ENCODE measurements at places on chromosomes 5 and 9.

DNA sequence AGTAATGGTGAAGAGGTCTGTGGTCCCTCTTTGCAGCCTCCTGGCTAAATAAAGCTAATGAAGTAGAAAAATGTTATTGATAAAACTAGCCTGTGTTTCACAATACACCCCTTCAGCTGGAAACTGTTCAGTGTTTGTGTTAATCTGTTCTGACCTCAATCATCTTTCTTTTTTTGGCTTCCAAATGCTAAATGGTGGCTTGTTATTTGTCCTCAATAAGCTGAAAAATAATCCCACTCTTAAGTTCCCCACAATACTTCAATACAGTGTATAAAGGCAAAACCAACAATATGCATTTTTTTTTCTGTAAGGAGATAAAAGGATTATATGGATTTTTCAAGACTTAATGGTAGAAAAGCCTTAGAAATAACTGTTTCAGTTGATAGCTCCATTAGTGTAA is 560.5 kb downstream of the TUSC1 start:
- DNase-seq = no peak

DNA sequence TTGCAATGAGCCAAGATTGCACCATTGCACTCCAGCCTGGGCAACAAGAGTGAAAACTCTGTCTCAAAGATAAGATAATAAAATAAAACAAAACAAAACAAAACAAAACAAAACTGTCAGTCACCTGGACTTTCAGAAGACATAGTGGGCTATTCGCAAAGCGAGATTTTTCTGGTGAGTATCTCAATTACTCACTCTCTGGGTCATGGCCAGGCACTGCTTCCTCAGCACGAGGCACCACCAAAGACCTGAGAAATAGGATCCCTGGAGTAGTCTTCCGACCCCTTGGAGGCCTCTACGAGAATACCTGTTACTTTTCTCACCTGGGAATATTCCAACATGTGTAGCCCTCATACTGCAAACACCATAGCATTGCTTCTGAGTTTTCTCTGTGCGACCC is 201.7 kb upstream of the ZNF618 start:
- DNase-seq = no peak

DNA sequence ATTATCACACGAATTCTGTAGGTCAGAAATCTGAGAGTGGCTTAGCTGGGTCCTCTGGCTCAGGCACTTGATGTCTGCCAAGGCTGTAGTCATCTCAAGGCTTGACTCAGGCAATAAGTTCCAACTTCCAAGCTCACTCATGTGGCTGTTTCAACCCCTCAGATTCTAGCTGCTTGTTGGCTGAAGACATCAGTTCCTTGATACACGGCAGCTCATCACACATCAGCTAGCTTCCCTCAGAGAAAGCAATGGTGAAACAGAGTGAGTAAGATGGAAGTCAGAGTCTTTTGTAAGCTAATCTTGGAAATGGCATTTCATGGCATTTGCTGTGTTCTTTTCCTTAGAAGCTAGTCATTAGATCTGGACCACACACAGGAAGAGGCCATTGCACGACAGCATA is 204.2 kb upstream of the PTGER4 start:
- no peak for DNase-seq

DNA sequence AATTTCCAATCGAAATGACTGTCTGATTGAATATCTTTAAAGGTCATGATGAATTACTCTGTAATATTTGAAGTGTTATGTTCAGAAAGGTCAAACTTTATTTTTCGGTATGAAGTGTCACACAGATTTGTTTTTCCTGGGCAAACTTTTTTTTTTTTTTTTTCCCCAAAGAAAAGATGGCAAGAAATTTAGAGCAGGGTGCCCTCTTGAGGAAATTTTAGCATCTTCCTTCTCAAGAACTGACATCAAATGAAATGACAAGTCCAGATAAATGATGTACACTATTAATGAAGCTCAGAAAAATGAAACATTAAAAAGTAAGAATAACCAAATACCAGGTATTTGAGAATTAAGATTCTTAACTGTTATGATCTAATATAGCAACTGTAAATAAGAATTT is 123.6 kb downstream of the INVS start:
- no peak for DNase-seq

- no peak for DNase-seq
Measured at GRCh38 chr5:134095887-134096589, 18.4 kb upstream of the TCF7 start.

DNA sequence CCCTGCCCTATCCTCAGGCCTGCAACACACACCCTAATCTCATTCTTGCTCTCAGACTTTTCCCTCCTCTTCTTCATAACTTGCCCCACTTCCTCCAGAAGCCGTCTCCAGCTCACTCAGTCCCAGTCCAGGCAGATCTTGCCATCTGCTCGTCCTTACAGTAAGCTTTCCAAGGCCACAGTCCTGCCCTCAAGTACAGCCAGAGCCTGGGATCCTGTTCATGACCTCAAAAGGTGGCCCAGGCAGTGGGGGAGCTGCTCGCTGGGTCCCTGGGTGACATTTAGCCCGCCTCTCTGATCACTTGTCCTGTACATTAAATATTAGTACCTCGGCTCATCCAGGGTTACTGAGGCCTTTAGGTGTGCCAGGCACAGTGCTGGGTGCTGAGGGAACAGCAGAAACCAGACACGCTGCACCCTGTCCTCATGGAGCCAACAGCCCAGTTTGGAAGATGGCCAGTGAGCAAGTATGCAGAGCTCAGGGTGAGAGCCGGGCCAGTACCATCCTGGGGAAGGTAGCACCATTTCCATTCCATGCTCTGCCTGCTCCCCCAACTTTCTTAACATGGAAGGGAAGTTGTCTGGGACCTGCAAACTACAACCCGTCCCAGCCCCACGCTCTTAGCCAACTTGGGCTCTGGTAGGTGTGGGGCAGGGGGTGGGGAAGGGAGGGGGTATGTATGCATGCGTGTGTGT is 100.4 kb downstream of the C5orf15 start:
- DNase-seq = peak; percentile 32

- no peak for DNase-seq
Measured at GRCh38 chr9:130696139-130696650, 2.6 kb downstream of the EXOSC2 start.

- no peak for DNase-seq
Measured at GRCh38 chr5:141742866-141743851, 61.1 kb upstream of the ARAP3 start.

GRCh38 chr5:173878224-173878967 is 9.8 kb upstream of the CPEB4 start:
- no peak for DNase-seq

DNA sequence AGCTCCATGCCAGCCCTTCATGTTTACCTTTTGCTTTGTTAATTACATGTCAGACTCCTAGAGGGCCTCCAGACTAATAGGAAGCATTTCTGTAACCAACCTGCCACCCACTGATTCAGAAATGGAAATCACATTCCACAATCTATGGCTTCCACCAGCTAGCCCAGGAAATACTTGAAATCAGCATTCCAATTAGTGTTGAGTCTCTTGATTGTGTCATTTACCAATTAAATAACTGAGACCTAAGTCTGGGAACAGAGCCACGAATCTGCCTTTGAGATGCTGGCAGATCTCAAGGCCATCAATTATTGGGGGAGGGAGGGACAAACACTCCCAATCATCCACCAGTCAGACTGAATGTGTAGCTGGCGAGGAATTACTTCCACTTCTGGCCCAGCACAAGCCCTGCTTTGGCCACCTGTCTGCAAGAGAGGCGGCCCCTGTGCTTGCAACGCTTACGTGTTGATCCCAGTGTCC is 27.4 kb upstream of the SAP30L start:
- no peak for DNase-seq

DNA sequence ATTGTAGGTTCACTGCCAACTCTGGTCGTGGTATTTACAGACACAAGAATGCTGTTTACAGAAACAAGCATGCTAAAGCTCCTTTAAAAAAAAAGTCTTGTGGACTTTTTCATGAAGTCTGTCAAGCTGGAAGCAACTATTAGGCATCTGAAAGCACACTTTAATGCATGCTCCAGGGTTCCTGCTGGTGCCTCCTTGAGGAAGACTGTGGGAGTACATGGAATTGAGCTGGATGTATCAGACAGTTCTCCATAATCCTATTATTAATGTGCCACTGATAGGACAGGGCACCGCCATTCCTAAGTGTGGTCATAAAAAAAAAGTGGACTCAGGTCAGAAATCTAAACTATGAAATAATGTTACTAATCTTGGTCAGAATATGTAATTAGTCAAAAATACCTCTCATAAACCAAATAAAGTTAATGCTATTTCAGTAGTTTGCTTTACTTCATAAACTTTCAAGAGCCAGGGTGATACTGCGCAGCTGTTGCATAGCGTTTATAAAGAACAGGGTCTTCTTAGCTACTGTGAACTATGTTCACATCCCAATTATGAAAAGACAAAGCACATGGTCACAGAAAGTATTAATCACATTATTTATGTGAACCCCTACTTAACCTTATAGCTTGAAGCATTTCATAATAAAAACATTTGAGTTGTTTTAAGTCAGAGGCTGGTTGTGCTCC is 390.8 kb upstream of the PTGER4 start:
- DNase-seq = no peak

DNA sequence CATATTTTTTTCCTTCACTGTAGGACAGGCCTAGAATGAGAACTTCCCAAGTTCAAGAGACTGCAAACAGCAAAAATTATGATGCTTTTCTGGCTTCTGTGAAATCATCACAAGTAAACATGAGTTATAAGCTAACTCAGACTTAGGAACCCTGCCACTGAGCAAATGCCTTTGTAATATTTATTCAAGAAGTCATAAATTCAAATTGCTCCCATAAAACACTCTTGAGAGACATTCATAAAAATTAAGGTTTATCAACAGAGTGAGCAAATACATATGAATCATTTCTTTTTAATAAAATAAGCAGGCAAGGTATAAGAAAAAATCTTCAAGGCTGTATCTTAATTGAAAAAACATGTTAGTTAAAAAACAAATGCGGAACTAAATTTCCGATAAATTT is 124.2 kb downstream of the GNA14 start:
- DNase-seq = no peak

- DNase-seq = no peak
Measured at GRCh38 chr5:173670130-173670651, 53.7 kb upstream of the BOD1 start.

GRCh38 chr9:85053206-85053786 is 383.8 kb downstream of the NTRK2 start:
- no peak for DNase-seq

GRCh38 chr5:125715216-125715615 is 708.0 kb upstream of the GRAMD2B start:
- no peak for DNase-seq

GRCh38 chr5:59091965-59092364 is 509.1 kb downstream of the RAB3C start:
- no peak for DNase-seq

GRCh38 chr9:90979138-90979551 is 177.5 kb downstream of the SYK start:
- no peak for DNase-seq

DNA sequence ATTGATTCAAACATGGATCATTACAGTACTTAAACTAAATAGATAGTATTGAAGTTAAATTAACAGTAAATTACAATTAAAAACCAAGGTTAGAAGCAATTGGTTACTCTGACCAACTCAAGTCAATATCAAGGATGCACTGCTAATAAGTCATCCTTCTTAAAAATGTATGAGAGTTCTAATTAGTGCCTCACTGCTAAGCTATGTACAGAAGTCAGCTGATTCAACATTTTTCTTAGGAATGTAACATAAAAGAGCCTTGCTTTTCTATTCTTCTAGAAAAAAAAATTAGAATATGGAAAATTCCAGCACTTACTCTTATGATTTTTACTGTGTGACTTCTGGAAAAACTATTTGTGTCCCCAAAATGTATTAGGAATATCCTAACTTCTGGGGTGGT is 75.7 kb upstream of the FBN2 start:
- no peak for DNase-seq

GRCh38 chr5:156778139-156778706 is 71.9 kb upstream of the PPP1R2B start:
- no peak for DNase-seq

GRCh38 chr5:91141642-91142041 is 241.5 kb downstream of the ARRDC3 start:
- DNase-seq = no peak

DNA sequence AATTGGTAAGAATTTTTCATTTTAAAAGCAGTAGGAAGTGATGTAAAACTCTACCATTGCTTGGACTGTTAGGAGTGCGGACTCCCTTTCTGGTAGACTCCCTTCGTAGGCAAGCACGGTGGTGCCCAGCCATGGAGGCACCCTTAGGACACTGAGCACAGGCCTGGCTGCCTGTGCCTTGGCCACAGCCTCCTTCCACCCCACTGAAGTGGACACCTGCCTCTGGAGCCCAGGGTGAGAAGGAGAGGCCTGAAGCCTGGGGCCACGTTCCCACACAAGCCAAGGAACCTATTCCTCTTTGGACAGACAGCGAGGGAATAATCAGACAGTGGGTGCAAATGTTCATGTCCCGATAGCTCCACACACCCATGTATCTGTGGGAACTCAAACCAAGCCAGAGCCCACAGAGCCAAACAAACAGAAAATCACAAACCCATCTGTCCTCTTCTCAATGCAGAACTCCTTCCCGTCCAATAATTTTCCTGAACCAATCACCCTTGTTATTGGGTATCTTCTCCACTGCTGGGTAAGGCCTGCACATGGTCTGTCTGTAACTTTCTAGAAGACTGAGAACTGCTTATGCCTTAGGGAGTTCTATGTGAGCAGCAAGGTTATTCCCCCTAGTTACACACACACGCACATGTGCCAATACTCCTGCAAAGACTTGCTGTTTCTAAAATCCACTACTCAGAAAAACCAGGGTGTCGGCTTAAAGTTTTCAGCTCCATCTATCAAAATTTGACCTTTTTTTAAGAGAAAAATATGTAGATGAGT is 45.2 kb downstream of the UBE2QL1 start:
- DNase-seq = no peak

GRCh38 chr5:126872561-126873354 is 95.8 kb downstream of the LMNB1 start:
- no peak for DNase-seq

GRCh38 chr9:77899679-77900354 is 131.8 kb downstream of the GNAQ start:
- no peak for DNase-seq

- no peak for DNase-seq
Measured at GRCh38 chr9:126144196-126144595, 182.4 kb upstream of the MVB12B start.

All from Peyer's patch (tissue), 4 donors.